ENCODE measurements at places on chromosomes 6 and 20.

GRCh38 chr6:18883851-18884250 lies 496.7 kb downstream of the RNF144B start:
- DNase-seq, result peak; percentile 0

DNA sequence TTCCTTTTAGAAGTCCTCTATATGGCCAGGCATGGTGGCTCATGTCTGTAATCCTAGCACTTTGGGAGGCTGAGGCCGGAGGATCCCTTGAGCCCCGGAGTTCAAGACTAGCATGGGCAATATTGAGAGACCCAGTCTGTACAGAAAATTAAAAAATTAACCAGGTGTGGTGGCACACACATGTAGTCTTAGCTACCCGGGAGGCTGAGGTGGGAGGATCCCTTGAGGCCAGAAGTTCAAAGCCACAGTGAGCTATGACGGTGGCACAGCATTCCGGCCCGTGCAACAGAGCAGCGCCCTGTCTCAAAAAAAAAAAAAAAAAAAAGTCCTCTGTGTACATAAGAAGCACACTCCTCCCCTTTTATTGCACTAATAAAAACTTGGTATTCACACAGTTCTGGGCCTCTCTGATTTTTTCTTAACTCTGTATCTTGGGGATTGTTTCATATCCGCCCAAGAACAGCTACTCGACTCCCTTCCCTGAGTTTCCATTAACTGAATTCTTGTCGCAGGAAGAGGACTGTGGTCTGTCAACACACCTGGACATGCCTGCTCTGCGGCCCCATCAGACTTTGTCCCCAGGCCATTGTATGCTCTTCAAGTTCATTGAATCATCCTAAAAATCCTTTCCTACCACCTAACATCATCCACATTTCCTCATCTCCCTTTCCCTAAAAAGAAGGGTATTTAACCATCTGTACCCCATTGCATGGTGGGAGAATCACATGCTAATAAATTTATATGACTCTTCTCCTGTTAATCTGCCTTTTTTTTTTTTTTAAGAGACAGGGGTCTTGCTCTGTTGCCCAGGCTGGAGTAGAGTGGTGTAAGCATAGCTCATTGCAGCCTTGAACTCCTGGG lies 25.9 kb upstream of the PPP1R3G start:
- no peak for DNase-seq

DNA sequence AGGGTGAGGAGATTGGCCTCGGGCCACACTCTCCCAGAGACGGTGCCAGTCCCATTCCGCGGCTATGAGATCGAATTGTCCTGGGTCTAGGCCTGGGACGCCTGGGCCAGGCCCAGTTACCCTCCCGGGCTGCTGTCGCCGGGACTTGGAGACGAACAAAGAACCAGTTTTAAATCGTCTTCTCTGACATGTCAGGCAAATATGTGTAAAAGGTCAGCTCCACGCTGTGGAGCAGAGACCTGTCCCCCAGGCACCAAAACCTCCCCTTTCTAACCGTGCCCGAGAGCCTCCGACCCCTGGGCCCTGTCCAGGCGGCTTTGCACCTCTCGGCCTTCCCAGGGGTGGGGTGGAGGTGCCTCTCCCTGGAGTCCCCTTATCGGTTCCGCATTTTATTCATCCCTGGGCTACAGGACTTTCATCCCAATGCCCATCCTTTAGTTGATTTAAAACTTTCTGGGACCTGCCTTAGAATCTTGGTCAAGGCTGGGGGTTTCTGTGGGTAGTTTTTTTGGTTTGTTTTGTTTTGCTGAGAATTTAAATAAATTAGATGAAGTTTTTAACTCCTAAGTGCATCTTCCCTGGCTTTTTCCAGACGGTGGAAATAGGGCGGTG lies 5.8 kb upstream of the TFAP2A start:
- no peak for DNase-seq

- no peak for DNase-seq
These were observed 97.3 kb upstream of the NHSL1 start for GRCh38 chr6:138596591-138596990.

GRCh38 chr6:14423955-14424354 lies 306.4 kb downstream of the CD83 start:
- no peak for DNase-seq

- DNase-seq, result no peak
These were observed 123.2 kb upstream of the TMEM170B start for GRCh38 chr6:11414176-11414963.

- no peak for DNase-seq
These were observed 397.4 kb upstream of the PLCB4 start for GRCh38 chr20:8671370-8671961.

- no peak for DNase-seq
These were observed 93.9 kb downstream of the CD2AP start for GRCh38 chr6:47571488-47571887.

GRCh38 chr20:39108746-39109145 lies 146.6 kb downstream of the DHX35 start:
- DNase-seq, result no peak

- no peak for DNase-seq
These were observed 586.5 kb downstream of the EPM2A start for GRCh38 chr6:145148776-145149175.

- DNase-seq, result no peak
These were observed 27.8 kb upstream of the F13A1 start for GRCh38 chr6:6348256-6348655.

DNA sequence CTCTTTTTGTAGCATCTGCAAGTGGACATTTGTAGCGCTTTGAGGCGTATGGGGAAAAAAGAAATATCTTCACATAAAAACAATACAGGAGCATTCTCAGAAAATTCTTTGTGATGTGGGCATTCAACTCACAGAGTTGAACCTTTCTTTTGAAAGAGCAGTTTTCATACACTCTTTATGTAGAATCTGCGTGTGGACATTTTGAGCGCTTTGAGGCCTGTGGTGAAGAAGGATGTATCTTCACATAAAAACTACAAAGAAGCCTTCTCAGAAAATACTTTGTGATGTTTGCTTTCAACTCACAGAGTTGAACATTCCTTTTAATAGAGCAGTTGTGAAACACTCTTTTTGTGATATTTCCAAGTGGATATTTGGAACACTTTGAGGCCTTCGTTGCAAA lies 598.4 kb upstream of the ZNF337 start:
- no peak for DNase-seq
